Stimulated activated CD4-positive, alpha-beta T cell treated with anti-CD3 and anti-CD28 coated beads, TNF-alpha, amount 100 ng/mL, for 24 hours (primary cell): ENCODE measurements at places on chromosomes 3 and 15.

DNA sequence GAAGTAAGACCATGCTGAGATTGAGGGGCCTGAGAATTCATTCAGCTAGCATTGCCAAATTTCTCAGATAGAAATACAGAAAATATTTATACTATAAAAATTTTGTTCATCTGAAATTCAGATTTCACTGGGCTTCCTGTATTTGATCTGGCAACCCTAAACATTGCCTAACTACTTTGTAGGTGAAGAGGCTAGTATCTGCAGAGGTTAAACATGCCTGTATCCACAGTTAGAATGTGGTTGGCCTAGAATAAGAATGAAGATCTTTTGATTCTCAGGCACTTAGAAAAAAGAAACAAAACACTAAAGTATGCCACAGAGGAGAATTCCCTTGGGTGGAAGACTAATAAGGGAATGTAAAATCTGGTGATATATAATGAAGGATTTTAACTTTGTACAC, 189.0 kb downstream of the DIPK2A start:
- no peak for DNase-seq

- no peak for DNase-seq
Measured at GRCh38 chr3:196513697-196514349, 1.3 kb downstream of the SMCO1 start.

GRCh38 chr3:156358232-156358631, 196.7 kb downstream of the SSR3 start:
- no peak for DNase-seq

GRCh38 chr15:87142096-87142495, 1062.4 kb downstream of the AGBL1 start:
- DNase-seq, result no peak

- no peak for DNase-seq
Measured at GRCh38 chr3:197874064-197874463, 75.9 kb upstream of the RPL35A start.
